ENCODE measurements at places on chromosomes 11 and 22. TPM values are rescaled to one million over a fixed set of nuclear protein-coding genes. Genes with fewer than 3 reads are reported as not detected.

CFL1 gene
- 1,780 TPM for polyA plus RNA-seq

DRD2 gene
- not detected for polyA plus RNA-seq

CCDC86 gene
- 71.1 TPM for polyA plus RNA-seq

SC5D gene
- polyA plus RNA-seq = 17.2 TPM

C22orf42 gene
- not detected for polyA plus RNA-seq

PHETA2 gene
- polyA plus RNA-seq = 0.04 TPM

FOLH1 gene
- not detected for polyA plus RNA-seq

RTN4R gene
- polyA plus RNA-seq = 2.7 TPM

USP2 gene
- 0.48 TPM for polyA plus RNA-seq

DNA sequence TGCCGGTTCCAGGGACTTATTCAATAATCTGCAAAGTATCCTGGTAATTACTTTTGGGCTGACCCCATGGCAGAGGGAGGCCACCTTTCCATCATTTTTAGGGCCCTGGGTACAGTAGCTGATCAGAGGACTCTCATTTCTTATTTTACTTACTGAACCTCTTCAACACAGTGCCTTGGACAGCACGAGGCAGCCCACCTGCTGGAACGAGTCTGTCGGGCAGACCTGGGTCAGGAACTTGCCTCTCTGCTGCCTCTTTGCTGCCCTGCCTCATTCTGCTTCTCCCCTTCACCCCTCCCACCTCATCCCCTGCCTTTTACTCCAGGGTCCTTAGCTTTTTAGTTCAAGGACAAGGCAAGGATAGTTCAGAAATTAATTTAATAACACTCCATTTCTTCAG, 204.5 kb downstream of the CSNK2A3 start:
- no peak for DNase-seq

- no peak for DNase-seq
Observed at GRCh38 chr11:45473341-45473895, 187.3 kb upstream of the SYT13 start.

DNA sequence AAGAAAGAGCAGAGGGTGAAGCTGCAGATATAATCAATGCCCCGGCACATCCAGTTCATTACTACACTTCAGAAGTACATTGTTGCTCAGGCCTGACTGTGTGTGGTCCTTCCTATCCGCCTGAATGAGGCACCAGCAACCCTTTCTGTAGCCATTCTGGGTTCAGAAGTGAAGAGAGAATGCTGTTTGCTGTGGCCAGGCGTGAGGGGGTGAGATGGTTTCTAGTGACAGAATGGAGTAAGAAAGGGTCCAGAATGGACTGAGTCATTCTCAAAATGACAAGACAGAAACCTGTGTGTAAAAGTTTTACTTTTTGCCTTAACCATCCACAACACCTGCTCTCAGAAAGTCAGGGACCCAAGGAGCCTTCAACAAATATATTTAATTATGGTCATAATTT, 334.8 kb downstream of the GUCY1A2 start:
- no peak for DNase-seq

GRCh38 chr11:76861490-76861953, 804 bp downstream of the ACER3 start:
- DNase-seq = no peak

DNA sequence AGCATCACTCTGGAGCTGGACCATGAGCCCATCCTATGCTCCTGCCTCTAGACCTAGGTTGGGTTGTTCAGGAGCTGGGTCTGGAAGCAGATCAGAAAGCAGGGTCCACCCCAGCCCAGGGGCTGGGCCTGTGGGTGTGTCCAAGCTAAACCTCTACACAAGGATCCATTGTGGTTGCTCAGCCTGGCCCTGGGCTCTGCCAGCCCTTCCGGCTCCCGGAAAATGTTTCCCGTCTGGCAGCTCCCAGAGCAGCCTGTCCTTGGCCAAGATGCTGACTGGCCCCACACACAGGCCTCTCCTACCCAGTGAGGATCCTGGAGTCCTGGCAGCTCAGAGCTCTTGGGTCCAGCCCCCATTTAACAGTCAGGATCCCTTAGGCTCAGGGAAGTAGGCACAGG, 35.3 kb upstream of the FCHSD2 start:
- DNase-seq = no peak

GRCh38 chr11:74162681-74163467, 7.9 kb downstream of the C2CD3 start:
- no peak for DNase-seq

GRCh38 chr22:42764895-42765363, 44.3 kb upstream of the A4GALT start:
- DNase-seq = no peak

GRCh38 chr11:2559527-2560311, 114.9 kb downstream of the KCNQ1 start:
- no peak for DNase-seq

- DNase-seq = no peak
Observed at GRCh38 chr11:1234054-1234720, 11.3 kb downstream of the MUC5B start.

DNA sequence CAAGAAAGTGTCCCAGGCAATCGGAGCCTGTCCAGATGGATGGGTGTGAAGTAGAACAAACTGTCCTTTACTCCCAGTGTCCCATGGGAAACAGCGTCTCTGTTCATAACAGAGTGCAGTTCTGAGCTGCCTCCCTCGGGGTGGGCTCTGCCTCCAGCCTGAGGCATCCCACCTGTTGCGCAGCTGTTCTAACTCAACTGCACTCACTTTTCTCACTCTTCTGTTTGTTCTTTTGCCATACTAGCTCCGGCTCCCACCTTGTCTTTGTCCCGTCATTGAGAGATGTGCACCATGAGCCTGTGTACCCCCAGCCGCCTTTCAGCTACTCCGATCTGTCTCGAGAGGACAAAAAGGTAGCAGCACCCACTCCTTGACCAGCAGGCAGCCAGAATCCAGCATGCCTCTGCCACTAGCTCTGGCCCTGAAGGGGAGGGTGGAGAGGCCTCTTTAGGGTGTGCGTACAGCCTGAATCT, 20.7 kb upstream of the CDC42EP2 start:
- DNase-seq = no peak

DNA sequence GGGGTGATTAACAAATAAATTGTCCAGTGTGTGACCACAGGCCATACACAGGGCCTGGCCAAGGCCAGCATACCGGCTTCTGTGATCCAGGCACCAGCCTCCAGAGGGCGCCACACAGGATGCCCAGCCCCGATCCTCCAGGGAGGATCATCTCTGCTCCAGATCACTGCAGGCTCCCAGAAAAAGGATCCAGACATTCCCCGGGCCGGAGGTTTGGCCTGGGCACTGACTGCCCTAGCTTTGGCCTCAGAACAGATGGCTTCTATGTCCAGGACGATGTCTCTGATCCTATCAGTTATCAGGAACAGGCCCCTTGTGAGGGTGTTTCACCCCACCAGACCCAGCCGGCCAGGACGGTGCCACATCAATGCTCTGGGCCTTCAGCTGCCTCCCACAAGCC, 74.5 kb upstream of the LMO1 start:
- DNase-seq = peak; percentile 40

DNA sequence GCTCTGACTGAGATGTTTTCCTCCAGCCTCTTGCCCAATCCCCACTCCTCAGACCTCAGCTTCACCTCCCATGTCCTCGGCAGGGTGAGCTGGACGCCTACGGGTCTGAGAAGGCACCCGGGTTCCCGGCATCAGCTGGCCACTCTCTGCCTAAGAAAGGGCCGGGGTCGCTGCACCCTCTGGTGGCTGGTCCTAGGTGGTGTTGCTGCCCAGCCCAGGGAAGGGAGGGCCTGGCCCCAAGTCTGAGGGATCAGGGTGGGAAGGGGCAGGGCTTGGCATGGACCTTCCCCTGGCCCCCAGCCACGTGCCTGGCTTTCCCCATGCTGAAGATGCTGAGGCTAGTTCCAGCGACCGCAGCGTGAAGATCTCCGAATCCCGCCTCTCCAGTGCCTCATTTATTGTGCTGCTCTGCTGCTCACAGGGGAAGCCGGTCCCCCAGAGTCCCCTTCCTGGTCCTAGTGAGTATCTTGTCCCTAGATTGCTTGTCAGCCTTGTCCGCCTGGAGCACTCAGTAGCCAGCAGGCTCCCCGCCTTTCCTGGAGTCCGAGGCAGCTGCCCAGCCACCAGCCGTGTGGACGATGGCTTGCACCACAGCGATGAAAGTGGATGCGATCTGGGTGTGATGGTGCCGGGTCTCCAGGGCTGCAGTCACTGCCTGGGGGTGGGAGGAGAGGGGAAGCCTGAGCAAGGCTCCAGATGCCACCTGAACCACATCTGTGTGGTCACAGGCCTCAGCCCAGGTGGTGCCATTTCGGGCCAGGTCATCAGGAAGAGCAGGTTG, 2.9 kb upstream of the GGT5 start:
- peak; percentile 83 for DNase-seq

DNA sequence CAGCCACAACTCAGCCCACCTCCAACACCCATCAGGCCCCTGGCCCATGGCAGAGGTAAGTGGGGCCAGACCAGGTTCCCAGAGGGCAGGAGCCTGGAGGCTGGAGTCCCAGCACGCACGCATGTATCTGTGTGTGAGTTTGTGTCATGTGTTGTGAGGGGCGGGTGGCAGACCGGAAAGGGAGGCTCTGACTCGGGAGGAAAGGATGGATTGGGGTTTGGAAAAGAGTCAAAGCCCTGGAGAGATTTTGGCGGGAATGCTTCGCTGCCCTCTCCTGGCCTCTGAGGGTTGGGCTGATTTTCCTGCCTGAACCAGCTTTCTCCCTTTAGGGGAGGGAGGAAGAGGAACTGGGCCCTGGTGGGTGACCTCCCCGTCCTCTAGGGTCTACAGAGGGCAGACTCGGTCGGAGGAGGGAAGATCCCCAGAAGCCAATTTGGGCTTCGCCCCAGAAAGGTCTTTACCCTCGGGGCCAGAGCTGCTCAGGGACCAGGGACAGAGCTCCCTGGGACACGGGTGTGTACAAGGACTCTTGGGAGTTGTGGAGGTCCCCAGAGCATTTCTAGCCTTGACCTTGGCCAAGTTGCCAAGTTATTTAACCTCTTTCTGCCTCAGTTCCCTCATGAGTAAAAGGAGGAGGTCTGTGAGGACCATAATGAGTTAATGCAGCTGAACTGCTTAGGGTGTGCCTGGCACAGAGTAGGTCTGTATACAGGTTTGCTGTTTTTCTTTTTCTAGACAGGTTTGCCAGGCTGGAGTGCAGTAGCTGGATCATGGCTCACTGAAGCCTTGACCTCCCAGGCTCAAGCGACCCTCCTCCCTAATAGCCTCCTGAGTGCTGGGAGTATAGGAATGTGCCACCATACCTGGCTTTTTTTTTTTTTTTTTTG, 6.9 kb downstream of the C11orf68 start:
- DNase-seq = peak; percentile 79

DNA sequence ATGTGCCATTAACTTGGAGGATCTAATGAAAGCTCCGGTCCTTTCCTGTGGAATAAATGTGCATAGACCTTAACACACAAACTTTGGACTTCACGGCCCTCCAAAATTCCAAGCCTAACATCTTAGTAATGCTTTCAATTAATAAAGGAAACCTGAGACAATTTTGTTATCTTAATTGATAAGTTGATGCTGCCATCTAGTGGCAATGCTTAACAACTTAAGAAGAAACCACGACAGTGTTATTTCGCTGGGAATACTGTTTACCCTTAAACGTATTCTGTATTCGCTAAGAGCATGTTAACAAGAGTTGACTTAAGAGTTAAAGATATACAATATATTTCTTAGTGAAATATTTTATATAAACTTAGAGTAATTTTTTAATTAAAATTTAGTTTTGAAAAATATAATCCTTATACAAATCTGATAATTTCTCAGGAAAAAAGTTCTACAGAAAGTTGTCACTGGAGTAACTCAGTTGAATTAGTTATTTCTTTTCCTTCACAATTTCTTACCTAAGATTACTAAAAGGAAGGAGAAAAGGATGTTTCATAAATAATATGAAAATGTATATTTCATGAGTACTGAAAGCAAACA, 35.0 kb upstream of the OR9G4 start:
- peak; percentile 25 for DNase-seq

DNA sequence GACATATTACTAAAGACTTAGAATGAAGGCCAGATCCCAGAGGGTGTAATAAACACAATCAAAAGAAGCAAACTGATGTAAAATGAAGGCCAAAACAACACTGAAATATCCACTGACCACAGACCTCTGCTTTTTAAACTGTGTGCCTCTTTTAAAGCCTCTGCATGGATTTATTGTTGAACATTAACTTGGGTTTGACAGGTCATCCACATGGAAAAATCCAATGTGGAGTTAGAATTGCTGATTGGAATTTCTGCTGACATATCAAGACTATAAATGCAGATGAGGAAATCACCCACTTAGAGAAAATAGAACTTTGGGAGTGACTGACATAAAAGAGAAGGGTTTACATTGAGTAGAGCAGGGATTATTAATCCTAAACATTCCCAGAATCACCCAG, 853.9 kb upstream of the RAG2 start:
- DNase-seq = no peak

DNA sequence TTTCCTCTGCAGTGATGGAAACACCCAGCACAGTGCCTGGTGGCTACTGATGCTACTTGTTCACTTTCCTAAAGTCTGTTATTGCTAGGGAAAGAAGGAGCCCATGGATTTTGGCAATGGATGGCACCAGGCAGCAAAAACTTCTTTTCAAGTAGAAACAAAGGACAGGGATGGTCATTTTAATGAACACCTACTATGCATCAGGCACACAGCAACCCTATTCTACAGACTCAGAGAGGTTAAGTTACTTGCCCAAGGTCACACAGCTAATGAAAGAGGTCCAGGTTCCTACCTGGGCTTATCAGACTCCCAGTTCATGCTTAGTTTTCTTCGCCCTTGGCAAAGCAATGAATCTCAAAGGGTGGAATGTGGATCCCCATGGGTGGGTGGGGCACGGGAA, 36.9 kb upstream of the CD82 start:
- DNase-seq = no peak

DNA sequence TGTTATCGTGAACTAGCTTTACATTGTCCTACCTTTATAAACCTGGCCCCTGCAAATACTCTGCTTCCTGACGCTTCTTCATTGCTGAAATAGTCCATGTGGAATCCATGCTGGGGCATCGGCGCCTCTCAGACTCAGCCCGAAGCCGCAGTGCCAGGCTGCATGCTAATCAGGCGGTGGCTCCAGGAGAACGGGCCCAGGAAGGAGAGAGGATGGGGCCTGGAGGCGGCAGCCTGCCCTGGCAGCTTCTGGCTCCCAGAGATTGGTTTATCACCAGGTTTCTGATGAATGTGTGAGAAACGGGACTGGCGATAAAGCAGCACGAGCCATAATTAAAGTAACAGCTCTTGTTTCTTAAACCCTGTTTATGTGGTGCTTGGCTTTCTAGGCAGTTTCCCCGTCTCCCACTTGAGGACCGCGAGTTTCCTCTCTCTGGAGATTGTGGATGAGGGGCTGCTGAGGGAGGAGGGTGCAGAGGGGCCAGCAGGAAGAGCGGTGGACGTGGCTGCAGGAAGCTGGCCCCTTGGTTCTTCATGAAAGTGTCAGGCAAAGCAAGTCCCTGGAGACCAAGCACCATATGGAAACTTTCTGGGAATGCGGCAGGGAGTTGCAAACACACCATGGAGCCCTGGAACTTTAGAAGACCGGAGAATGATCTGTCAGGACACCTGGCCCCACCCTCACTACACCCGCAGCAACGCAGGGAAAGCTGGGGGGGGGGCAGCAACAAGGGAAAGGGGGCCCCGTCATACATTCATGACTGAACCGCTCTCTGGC, 93.4 kb downstream of the NTM start:
- DNase-seq = no peak

Measured in A549 (cell line).